ENCODE measurements at places on chromosomes 13 and 19.
A peak's percentile ranks its signal among the peaks of the same experiment; 100 is the strongest.

DNA sequence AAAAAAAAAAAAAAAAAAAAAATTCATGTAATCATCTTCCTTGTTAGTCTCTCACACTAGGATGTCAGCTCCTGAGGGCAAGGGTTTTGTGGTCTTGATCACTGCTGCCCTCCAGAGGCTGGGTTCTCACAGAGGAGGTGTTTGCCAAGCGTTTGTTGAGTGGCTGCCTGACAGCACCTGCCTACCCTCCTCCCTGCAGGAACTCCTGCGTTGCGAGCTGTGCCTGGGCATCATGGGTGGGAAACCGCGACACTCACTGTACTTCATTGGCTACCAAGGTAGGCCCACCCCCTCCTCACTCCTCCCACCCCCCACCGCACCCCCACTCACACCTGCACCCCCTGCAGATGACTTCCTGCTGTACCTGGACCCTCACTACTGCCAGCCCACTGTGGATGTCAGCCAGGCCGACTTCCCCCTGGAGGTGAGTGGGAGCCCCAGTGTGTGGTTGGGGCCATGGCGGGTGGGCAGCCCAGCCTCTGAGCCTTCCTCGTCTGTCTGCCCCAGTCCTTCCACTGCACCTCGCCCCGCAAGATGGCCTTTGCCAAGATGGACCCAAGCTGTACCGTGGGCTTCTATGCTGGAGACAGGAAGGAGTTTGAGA is 8.1 kb downstream of the ATG4D start:
- peak; percentile 47 for DNase-seq

DNA sequence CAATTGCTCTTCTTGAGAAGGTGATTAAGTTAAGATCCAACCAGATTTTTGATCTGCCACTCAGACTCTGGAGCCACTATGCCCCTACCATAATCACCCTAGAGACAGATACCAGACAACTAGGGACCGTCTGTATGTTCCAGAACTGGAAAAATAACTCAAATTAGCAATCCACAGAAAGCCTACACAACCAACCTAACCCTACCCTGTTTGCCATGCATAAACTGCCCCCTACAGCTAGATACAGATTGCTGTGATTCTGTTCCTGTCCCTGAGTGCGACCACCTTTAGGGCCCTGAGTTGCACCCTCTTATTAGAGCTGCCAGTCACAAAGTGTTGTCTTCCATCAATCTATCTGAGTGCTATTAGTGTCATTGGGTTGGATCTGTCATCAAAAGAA is 929.8 kb upstream of the SLITRK1 start:
- DNase-seq: no peak

GRCh38 chr13:106530980-106531481 is 4.4 kb downstream of the EFNB2 start:
- DNase-seq: no peak

DNA sequence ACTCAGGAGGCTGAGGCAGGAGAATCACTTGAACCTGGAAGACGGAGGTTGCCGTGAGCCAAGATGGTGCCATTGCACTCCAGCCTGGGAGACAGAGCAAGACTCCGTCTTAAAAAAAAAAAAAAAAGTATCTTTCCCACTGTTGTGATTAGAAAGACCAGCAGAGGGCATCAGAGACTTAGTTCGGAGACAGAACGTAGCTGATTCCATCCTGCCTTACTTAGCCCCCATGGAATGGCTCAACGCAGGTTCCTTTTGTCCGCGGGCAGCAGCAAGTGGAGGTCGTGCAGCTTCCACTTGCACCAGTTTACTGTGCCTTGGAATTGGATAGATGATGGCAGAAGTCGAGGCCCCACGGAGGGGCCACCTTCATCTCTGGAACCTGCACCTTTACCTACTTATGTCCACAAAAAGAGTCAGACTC is 8.1 kb downstream of the TIMM29 start:
- peak; percentile 74 for DNase-seq

DNA sequence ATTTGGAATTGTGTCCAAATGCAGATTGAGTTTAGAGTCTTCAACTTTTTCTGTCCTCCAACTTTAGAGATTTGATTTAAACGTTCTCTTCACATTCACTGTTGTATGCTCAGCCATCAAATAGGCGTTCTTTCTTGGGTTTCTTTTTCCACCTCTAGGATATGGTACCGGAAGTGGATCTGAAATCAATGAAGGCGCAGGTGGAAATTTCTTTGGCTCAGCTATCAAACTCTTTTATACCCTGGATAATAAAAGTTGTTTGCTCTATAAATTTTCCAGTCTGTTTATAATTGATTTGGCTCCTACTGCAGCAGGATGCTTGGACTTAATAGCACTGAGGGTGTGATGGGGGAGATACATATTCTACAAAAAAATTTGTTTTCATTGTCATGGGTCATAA is 1.6 kb downstream of the COG3 start:
- DNase-seq: no peak

GRCh38 chr13:60150538-60150937 is 13.2 kb downstream of the DIAPH3 start:
- DNase-seq: no peak

DNA sequence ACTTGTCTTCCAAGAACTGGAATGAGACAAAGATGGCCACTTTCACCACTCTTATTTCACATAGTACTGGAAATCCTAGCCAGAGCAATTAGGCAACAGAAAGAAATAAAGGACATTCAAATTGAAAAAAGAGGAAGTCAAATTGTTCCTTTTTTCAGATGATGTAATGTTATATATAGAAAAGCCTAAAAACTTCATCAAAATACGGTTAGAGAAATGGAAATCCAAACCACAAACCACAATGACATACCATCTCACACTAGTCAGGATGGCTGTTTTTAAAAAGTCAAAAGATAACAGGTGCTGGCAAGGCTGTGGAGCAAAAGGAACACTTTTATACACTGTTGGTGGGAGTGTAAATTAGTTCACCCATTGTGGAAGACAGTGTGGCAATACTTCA is 113.3 kb upstream of the SPRY2 start:
- peak; percentile 92 for DNase-seq

DNA sequence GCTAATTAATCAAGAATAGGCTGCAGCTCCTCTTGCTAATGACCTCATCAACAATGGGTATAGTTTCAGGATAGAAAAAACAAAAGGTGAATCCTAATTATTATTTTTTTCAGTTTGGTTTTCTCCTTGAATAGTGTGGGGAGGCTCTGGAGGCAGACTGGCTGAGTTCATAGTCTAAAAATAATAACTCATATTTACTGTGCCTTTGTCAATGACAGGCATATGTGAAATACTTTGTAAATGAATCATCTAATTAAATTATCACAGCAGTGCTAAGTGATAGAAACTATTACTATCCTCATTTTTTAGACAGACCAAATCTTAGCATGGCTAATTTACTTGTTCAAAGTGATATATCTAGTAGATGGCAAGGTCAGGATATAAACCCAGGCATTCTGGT is 1261.0 kb upstream of the SLC10A2 start:
- DNase-seq: no peak

DNA sequence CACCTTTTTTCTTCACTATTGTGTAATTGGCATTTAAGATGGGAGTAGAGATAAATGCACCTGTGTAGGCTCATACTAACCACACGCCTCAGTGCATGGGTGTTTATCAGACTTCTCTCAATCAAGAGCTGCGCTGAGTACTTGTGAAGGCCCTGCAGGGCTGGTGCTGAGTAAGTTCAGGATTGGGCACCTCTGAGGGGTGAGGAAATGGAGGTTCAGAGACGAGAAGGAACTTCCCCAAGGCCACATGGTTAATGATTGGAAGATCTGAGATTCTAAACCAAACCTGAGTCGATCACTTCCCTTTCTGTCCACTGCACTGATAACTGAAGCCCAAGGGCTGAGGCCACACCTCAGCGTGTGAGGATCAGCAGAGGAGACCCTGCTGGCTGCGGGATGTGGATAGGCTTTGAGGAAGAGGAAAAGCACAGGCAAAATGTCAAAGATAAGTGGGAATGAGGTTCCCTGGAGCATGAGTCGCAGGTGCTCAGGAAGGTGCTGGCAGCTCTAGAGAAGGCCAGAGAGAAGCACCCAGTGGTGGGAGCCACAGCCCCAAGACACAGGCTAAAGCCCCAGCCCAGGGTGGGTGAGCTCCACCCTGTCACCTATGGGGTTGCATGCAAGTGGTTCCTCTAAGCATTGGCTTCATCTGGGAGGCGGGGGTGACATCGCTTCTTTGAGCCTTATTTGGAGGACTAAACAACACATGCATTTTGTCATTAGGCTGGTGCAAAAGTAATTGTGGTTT is 32.3 kb upstream of the GJB6 start:
- no peak for DNase-seq

DNA sequence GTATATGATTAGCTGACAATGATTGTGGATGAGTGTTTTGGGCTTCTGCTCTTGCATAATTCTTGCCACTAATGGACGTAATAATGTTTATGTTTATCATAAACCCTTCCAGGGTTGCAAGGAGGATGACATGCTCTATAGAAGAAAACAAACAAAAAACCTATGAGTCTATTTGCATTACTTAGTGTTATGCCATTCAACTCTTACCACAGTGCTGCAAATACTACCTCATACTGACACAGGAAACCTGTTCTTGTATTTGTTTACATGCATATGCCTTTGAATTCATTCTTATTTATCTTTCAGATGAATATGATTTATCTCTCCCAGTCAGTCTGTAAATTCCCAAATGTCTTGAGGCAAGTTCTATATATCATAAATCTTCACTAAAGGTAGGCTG is 39.6 kb upstream of the FREM2 start:
- no peak for DNase-seq

DNA sequence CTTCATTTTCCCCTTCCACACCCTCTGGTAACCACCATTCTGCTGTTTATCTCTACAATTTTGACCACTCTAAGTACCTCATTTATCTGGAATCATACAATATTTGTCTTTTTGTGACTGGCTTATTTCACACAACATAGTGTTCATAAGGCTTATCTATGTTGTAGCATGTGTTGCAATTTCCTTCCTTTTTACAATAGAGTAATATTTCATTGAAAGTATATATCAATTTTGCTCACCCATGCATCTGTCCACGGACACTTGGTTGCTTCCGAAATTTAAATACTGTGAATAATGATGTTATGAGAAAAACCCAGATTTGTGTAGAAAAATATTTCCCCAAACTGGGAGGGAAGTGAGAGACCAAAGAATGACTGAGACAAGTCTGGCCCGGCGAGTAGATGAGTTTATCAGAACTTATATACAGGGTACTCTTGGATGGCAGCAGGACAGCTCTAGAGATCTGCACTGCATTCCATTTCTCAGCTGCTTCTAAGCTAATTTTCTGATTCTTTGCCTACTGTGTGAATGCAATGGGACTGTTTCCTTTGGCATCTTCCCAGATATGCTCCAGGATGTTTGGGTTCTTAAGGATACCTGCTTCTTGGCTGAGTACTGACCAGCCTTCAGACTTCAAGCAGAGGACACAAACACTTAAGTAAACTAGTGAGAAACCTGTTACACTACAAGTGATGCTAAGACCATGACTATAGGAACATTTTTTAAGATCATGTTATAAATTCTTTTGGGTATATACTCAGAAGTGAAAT is 834.0 kb upstream of the PCDH9 start:
- no peak for DNase-seq

DNA sequence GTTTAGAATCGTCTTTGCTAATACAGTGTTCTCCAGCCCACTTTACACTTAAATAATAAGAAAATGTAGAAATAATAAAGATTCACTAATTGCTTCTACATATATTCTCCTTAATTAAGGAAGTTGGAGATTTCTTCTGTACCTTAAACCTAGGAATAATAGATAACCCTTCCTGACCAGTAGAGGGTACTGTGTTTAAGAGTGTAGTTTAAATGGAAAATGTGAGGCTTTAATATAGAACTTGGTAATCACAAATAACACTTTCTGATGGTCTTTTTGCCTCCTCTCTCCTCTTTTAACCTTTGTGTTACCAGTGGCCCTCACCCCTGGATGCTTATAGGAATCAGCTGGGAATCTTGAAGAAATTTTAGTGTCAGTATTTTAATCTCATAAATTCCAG is 20.7 kb downstream of the POMP start:
- DNase-seq: no peak

DNA sequence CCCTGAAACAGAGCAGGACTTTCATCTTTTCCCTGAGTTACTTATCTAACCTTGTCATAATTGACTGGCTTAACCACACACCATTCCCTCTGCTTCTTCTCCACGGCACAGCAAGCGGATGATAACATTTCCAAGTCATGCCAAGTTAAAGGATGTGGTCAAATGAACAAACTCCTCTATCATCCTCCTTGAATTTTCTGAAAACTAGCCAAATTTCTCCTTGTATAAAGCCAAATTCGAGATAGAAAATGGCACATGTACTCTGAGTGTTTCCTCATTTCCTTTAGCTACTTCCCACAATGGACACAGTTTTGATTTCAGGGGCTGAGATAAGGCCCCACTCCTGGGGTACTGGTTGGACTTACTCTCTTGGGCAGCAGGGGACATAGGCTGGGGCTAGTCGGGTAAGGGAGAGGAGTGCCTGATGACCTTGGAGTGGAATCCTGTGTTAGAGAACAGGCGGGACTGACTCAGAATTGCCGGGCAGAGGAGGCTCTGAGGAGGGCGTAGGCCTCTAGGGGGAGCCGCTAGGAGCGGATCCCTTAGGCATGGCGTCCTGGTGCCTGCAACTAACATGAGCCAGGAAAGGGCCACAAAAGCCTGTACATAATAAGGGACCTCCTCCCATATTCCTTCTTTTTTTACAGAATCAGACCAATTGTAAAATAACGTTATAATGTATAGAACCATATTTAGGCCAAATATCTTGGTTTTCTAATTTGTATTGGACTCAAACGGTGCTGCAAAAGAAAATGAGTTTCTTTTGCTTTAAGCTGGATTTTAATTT is 20.3 kb upstream of the TMTC4 start:
- DNase-seq: no peak

- DNase-seq: no peak
These were observed 17.8 kb upstream of the GRAMD1A start for GRCh38 chr19:34982275-34982674.

GRCh38 chr13:113493315-113493951 is 2.9 kb upstream of the DCUN1D2 start:
- DNase-seq: peak; percentile 77

- no peak for DNase-seq
These were observed 169.4 kb upstream of the MYO16 start for GRCh38 chr13:108460043-108460442.

GRCh38 chr13:40408602-40409001 is 257.8 kb downstream of the FOXO1 start:
- DNase-seq: peak; percentile 61

DNA sequence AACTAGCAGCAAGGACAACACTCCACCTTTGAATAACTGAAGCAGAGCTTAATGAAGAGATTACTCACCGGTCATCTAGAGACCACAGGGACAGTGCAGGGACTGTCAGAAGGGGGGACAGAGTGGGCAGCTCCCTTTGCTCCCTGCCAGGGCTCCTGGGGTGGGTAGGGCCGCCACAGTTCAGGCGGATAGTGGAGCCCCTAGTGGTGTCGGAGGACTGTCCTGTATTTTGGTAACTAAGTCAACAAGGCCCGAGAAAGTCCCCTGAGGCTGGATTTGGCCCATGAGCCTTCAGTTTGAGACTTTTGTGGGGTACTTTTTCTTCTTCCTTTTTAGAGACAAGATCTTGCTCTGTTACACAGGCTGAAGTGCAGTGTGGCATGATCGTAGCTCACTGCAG is 44.6 kb downstream of the GJA3 start:
- no peak for DNase-seq

- DNase-seq: no peak
These were observed 30.9 kb downstream of the CCDC70 start for GRCh38 chr13:51892657-51893056.

Measured in suppressor macrophage (primary cell).